ENCODE measurements at places on chromosomes 16 and 17. TPM values are rescaled to one million over a fixed set of nuclear protein-coding genes. Genes with fewer than 3 reads are reported as not detected.

The RAB11FIP4 gene
- 22.5 TPM for total RNA-seq

The PROCA1 gene
- 6.4 TPM for total RNA-seq

The STAC2 gene
- not detected for total RNA-seq

The TACO1 gene
- 10.1 TPM for total RNA-seq

The TNP2 gene
- total RNA-seq, result not detected

The STX1B gene
- 0.87 TPM for total RNA-seq

- DNase-seq, result no peak
These were observed 143.3 kb downstream of the AATF start for GRCh38 chr17:37092071-37092470.

- DNase-seq, result no peak
These were observed 35.9 kb downstream of the NACA2 start for GRCh38 chr17:61555127-61555566.

- no peak for DNase-seq
These were observed 3.3 kb downstream of the GRN start for GRCh38 chr17:44348234-44348987.

- DNase-seq, result no peak
These were observed 8.3 kb downstream of the FOXJ1 start for GRCh38 chr17:76132574-76133338.

DNA sequence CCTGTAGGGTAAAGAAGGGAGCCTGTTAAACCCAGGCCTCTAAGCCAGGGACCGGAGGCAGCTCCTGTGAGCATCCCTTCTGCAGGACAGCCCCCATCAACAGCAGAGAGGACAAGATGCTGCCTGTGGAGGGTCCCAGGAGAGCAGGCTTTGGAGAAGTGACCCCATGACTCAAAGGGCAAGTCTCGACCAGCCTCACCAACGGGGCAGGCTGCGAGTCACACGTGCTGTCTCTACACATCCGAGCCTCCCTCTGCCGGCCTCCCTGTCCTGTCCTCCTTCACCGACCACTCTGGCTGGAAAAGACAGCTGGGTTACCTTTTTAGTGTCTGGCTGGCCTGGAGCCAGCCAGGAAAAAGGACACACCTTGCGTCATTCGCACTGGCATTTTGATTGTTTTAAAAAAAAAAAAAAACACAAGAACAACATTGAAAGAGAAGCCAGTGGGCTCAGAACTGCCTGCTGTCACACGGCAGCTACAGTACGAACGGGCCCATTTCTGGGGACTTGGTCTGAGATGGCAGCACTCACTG, 74.5 kb upstream of the RCVRN start:
- DNase-seq, result no peak

- peak; percentile 67 for DNase-seq
These were observed 24.0 kb downstream of the CCR7 start for GRCh38 chr17:40541060-40541872.

GRCh38 chr17:82944990-82945389, 105.2 kb upstream of the ZNF750 start:
- no peak for DNase-seq

DNA sequence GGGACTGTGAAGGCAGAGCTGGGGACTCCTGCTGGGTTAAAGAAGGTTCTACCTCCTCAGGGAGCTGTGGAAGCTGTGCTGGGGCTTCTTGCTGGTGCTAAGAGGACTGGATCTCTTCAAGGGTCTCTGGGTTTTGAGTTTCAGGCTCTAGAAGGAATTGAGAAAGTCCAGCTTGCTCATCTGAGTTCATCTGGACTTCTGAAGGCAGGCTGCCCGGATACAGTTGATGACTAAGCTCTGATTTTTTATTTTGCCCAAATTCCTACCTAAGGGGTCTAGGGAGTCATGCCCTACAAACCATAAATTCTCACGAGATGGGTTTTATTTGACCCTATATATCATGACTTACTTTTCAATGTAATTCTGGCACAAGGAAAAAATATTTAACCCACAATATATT, 46.8 kb upstream of the TMEM97 start:
- no peak for DNase-seq

DNA sequence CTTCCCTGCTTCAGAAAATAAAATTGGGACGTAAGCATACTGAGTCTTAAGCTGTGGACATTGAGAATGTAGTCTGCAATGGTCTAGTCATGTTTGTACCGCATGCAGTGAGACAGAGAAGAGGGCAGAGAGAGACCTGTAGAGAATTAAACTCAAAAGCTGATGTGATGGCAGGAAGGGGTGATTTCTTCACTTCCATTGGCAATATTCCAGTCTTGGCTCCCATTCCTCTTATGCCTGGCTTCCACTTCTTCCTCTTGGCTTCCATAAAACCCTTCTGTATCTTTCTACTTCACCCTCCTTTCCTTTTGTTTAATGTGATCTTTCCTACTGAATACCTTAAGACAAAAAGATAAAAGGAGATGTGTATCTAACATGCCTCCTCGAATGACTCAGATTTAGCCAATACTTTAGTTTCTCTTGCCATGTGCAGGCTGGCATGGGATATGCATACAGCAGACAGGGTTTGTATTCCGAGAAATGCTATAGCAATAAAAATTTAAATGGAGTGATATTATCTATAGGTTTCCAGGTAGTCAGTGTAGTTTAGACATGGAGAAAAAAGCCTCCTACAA, 423.1 kb upstream of the DYNLRB2 start:
- no peak for DNase-seq

GRCh38 chr17:27326051-27326450, 32.1 kb downstream of the WSB1 start:
- no peak for DNase-seq

GRCh38 chr16:21211486-21211885, at the start of gene ZP2:
Gene ZP2, minus strand, starts transcription at chr16:21211574. Its CDS starts 27 bp downstream, at chr16:21211547.
- no peak for DNase-seq

DNA sequence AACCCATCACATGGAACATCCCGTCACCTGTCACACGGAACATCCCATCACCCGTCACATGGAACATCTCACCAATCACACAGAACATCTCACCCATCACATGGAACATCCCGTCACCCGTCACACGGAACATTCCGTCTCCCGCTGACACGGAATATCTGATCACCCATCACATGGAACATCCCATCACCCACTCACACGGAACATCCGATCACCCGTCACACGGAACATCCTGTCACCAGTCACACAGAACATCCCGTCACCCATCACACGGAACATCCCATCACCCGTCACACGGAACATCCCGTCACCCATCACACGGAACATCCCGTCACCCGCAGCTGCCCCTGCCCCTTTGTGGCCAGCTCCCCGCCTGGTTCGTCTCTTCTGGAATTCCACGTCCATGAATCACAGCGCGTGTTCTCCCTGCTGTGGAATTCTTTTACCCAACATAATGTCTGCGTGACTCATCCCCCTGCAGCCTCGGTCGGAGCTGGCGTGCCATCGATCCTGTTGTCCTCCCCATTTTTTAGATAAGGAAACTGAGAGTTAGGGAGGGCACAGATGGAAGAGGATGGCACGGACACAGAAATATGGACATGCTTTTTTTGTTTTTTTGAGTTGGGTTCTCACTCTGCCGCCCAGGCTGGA, 5.6 kb downstream of the CPNE7 start:
- DNase-seq, result no peak

DNA sequence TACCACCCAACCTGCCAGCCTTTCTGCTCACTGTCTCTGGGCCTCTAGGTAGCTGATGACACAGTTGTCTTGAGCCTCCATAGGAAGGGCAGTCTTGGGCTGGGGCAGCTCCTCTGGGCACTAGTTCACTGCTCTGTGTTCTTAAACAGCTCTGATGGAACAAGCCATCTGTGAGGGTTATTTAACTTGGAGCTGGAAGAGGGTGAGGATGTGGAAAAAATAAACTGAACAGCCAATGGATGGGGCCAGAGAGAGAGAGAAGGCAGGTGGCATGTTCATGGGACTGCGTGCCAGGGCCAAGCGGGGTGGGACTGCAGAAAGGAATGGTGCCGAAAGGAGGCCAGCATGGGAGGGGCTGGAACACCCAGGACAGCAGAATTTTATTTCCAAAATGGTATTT, 52.6 kb downstream of the HIC1 start:
- no peak for DNase-seq

DNA sequence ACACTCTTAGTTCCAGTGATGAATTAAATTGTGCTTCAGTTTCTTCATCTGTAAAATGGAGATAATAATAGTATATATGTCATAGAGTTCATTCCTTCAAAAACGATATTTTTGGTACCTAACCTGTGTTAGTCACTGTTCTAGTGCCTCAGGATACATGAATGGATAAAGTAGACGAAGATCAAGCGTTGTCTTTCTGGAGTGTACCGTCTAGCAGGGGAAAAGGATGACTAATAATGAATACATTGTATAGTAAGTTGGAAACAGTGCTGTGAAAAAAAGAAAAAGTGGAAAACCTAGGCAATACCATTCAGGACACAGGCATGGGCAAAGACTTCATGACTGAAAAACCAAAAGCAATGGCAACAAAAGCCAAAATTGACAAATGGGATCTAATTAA, 8.6 kb downstream of the KRT10 start:
- no peak for DNase-seq

DNA sequence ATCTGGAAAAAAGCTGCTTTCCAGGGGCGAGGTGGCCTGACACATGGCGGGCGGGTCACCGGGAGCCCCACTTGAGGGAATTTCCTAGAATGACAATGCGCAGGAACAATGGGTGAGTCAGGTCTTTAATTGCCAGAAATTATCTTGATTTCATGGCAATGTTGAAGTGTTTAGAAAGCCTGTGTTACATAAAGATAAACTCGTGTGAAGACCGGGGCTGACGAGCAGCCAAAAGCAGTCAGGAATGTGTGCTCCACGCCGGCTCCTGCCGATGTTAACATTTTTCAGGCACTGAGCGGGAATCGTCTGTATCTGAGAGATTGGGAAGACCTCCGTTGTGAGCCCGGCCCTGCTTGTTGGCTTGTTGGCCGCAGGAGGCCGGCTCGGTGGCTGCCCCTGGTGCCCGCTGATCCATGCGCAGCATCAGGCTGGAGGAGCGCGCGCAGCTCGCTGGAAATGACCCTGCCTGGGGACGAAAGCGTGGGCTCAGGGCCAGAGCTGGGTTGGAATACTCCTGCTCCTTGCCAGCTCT, 353.1 kb downstream of the FOXL1 start:
- DNase-seq, result no peak

- DNase-seq, result no peak
These were observed 8.3 kb upstream of the RAB5C start for GRCh38 chr17:42163113-42163512.

- DNase-seq, result peak; percentile 57
These were observed 68.8 kb downstream of the AMFR start for GRCh38 chr16:56356276-56357240.

DNA sequence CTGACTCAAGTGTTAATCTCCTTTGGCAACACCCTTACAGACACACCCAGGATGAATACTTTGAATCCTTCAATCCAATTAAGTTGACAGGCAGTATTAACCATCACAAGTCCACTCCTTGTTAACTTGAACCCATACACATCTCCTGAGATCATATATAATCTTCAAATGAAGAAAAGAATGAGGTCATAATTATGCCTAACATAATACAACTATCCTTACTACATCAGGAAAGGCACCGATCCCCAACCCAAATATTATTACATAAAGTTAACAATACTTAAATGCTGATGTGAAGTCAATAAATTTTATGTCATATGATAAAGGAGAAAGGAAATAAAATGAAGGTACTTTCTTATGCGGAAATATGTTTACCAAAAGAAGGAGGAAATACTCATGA, 649.9 kb downstream of the KCNJ2 start:
- DNase-seq, result no peak

GRCh38 chr16:67388191-67388590, 5.1 kb downstream of the TPPP3 start:
- DNase-seq, result no peak

All from activated naive CD4-positive, alpha-beta T cell treated with anti-CD3 and anti-CD28 coated beads, Interleukin-2, amount 50 U/mL, for 72 hours (primary cell).